ENCODE measurements at places on chromosomes 6 and 20. TPM values are rescaled to one million over a fixed set of nuclear protein-coding genes. Genes with fewer than 3 reads are reported as not detected.

DNA sequence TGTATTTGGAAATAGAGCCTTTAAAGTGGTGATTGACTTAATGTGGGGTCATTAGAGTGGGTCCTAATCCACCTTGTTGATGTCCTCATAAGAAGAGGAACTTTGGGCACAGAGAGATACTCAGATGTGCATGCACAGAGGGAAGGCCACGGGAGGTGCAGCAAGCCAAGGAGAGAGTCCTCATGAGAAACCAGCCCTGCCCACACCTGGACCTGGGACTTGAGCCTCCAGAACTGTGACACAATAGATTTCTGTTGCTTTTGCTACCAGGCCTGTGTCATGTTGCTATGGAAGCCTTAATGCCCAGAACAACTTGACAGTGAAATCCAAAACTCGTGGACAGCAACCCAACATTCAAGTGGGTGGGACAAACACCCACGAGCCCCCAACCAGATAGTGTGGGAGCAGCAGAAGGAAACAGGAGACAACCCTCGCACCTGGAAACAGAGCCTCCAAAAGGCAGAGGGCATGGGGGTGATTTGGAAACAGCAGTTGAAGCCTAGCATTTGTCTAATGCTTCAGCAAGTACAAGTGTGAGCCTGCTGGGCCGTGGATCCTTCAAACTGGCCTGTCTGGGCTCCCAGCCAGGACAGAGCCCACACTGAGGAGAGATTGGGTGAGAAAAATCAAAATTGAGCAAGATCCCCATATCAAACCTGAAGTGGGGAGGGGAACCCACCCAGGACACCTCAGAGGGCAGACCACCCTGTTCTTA is 201.0 kb upstream of the CST7 start:
- no peak for DNase-seq

DNA sequence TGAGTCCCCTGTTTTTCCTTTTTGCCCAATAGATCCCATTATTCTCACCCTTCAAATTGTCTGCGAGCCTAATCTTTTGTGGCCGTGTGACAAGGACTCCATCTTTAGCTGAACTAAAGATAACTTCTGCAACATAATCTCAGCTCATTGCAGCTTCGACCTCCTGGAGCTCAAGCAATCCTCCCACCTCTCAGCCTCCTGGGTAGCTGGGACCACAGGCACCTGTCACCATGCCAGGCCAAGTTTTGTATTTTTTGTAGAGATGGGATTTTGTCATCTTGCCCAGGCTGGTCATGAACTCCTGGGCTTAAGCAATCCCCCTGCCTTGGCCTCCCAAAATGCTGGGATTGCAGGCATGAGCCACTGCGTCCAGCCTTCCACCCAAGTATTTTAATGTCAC is 161.0 kb downstream of the GJA1 start:
- peak; percentile 3 for DNase-seq

- no peak for DNase-seq
Measured at GRCh38 chr6:46795816-46796215, 2.6 kb downstream of the MEP1A start.

- DNase-seq: no peak
Measured at GRCh38 chr6:138539876-138540275, 40.6 kb upstream of the NHSL1 start.

DNA sequence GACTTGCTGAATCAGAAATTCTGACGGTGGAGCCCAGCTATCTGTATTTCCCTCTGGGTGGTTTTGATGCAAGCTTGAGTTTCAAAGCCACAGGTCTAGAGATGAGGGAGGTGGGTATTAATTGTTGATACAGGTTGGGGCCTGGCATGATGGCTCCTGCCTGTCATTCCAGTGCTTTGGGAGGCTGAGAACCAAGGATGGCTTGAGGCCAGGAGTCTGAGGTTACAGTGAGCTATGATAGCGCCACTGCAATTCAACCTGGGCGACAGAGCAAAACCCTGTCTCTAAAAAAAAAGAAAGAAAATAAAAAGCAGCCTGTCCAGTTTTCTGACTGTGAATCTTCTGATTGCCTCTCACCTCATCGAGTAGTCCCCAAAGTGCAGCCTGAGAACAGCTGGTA is 184.8 kb upstream of the SASH1 start:
- no peak for DNase-seq

DNA sequence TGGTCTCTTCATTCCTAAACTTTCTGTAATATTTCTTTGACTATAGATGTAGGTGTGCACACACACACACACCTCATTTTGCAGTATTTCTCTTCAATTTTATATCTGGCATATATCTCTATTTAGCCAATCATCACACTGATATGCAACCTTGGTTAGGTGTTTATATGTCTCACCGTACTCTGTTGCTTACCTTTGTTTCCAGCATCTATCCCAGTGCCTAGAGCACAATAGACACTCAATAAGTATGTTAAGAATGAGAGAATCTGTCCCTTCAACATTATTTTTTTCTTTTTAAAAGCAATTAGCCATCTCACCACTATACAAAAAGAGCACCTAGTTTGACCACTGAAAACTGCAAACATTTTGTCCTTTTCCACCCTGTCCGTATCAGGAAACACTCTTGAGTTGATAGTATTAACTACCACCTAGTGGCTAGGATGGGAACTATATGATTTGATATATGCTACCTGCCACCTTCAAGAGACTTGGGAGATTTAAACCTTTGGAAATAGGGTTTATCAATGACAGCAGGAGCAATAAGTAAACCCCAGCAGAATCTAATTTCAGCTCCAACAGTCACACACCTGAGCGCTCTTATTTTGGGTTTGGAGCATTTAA is 48.7 kb upstream of the RSPO3 start:
- DNase-seq: no peak

- DNase-seq: no peak
Measured at GRCh38 chr6:112927641-112928320, 580.7 kb downstream of the RFPL4B start.

- DNase-seq: no peak
Measured at GRCh38 chr6:37115236-37115895, 54.6 kb upstream of the PIM1 start.

- DNase-seq: peak; percentile 61
Measured at GRCh38 chr6:168035098-168035660, 37.7 kb downstream of the KIF25 start.

- no peak for DNase-seq
Measured at GRCh38 chr6:39330057-39330456, 7.6 kb upstream of the KCNK16 start.

DNA sequence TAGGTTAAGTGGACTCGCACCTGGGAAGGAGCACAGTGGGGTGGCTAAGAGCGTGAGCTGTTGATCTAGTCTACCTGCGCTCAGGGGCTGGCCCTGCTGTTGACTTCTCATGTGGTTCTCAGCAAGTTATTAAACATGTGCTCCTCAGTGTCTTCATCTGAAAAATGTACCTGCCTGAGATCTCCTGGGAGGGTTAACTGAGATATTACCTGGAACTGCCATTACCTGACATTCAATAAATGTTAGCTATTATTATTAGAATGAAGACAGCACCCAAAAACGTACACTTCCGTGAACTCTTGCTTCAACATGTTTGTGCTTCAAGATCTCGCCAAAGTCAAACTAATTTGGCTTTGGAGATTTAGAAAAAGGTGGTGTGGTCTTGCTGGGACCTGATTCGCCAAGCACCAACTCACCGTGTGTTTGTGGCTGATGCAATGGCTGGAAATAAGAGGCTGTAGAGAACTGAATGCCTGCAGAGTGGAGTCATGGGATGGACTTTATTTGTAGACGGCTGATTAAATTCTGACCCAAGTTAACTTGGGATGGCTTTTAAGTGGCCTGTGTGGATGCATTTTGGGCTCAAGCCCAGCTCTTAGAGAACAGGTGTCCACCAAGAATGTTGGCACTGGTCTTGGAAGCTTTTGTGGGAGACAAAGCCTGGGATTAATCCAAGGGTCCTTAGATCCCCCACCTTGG is 692.9 kb downstream of the QKI start:
- peak; percentile 34 for DNase-seq

- DNase-seq: no peak
Measured at GRCh38 chr20:32443386-32443974, 85.3 kb downstream of the ASXL1 start.

- no peak for DNase-seq
Measured at GRCh38 chr20:10795286-10796026, 121.7 kb upstream of the JAG1 start.

DNA sequence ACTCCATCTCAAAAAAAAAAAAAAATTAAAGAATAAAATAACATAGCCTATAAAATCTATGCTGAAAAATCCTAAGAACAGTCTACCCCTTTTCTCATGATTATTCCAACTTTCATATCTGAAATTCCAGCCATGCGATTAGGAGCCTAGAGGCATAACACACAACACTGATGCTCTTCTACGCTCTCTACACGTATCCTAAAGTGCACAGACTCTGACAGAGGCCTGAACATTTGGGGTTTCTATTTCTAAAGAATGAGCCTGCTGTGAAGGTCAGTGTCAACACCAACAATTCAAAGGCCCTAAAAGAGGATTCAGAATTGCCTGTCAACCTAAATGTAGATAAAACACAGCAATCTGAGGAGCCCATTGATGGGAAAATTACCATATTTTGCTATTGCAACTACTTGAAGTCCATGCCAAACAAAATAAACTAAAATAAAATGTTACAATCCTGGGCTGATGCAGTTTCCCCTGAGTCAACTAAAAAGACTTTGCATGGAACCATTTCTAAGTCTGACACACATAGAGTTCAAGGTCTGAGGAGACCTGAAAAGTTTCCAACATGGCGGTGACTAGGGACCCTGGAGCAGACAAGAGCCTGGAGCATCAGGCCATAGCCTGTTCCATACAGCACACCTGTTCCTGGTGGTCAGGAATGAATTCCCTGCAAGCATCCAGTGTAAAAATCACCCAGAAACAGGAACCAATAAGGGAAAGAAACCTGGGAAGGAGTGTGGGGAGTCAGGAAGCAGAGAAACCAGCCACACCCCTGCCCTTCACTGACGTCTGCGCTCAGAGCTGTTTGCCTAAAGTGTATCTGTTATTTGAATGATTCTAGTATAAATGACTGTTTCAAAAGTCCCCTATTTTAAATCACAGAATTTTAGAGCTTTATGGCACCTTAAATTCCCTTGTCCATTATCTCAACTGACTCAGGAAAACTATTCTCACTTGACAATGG is 11.8 kb downstream of the NINL start:
- DNase-seq: no peak

DNA sequence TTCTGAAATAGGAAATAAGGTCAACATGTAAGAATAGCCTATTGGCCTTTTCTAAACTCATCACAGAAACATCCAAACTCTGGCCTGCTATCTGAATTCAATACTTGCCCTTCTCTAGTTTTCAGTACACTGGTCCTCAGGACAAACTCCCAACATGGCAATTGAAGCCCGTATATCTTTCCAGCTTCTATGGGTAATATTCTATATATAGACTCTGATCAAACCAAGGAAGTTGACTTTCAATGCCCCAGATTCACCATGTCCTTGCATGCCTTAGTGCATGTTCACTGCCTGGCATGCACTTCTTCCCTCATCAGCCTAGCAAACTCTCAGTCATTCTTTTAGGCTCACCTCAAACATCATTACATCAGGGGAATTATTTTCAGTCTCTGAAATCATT is 73.2 kb downstream of the RSPO3 start:
- peak; percentile 72 for DNase-seq

GRCh38 chr6:11845664-11846577 is 67.3 kb upstream of the ADTRP start:
- no peak for DNase-seq

DNA sequence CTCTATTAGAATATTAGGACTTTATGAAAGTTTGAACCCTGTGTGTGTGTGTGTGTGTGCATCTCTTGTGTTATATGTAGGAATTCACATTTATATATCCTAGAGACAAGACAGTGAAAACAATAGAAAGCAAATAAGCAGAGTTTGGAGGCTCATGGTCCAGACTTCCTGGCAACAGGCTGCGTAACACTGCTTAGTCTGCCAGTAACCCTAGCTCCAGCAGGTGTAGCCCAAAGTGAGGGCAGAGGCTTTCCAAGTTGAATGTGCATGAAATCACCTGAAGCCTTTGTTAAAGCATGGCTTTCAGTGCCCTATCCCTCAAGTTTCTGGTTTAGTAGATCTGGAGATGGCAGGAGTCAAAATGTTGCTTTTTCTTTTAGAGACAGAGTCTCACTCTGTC is 569.9 kb downstream of the KIF16B start:
- no peak for DNase-seq

The TAGAP gene
- not detected for total RNA-seq

The OSBPL2 gene
- 18.4 TPM for total RNA-seq

The NHLRC1 gene
- total RNA-seq: 0.49 TPM

The FOXP4 gene
- not detected for total RNA-seq

The WFDC10B gene
- total RNA-seq: not detected

The UBE2V1 gene
- 29.6 TPM for total RNA-seq

The OR2J3 gene
- total RNA-seq: not detected

The BPHL gene
- 5.8 TPM for total RNA-seq

The LY86 gene
- not detected for total RNA-seq

The SLC2A10 gene
- 13.2 TPM for total RNA-seq
